ENCODE measurements at places on chromosomes 4 and X. TPM values are rescaled to one million over a fixed set of nuclear protein-coding genes. Genes with fewer than 3 reads are reported as not detected.

The MYOZ2 gene
- total RNA-seq, result 0.09 TPM

The UGT2B17 gene
- total RNA-seq, result not detected

The GPR34 gene
- not detected for total RNA-seq

The PDGFRA gene
- total RNA-seq, result 18.0 TPM

The MXRA5 gene
- total RNA-seq, result 0.22 TPM

The TCEAL6 gene
- total RNA-seq, result not detected

The RTL9 gene
- total RNA-seq, result 0.11 TPM

The H2BW2 gene
- not detected for total RNA-seq

The CXorf49 gene
- not detected for total RNA-seq

The AKAP14 gene
- total RNA-seq, result not detected

- H3K36me3 ChIP-seq, result no peaks in the 10 kb centered on the region
- H3K27me3 ChIP-seq, result no peaks in the 10 kb centered on the region
- no peak overlapping the region for H3K4me3 ChIP-seq
- no peak overlapping the region for H3K27ac ChIP-seq
- H3K4me1 ChIP-seq, result no peaks in the 10 kb centered on the region
These were observed 73.7 kb upstream of the ANK2 start for GRCh38 chr4:112975567-112976355.

GRCh38 chr4:55763996-55764395 lies 55.6 kb upstream of the EXOC1L start:
- no peaks in the 10 kb centered on the region for H3K36me3 ChIP-seq
- peaks cover 5% of the 10 kb centered on the region for H3K4me1 ChIP-seq
- no peak overlapping the region for H3K27ac ChIP-seq
- H3K4me3 ChIP-seq, result no peak overlapping the region

- DNase-seq, result no peak
- H3K36me3 ChIP-seq, result no peaks in the 10 kb centered on the region
- no peak overlapping the region for H3K27ac ChIP-seq
- no peak overlapping the region for H3K4me3 ChIP-seq
- peaks cover 28% of the 10 kb centered on the region for H3K4me1 ChIP-seq
These were observed 4.6 kb upstream of the ZNF185 start for GRCh38 chrX:152892999-152893891.

GRCh38 chrX:23826216-23826615 lies 43.2 kb downstream of the SAT1 start:
- H3K4me3 ChIP-seq, result no peak overlapping the region
- H3K27me3 ChIP-seq, result no peaks in the 10 kb centered on the region
- no peak overlapping the region for H3K27ac ChIP-seq
- no peaks in the 10 kb centered on the region for H3K36me3 ChIP-seq
- H3K4me1 ChIP-seq, result peaks cover 26% of the 10 kb centered on the region

- no peaks in the 10 kb centered on the region for H3K27me3 ChIP-seq
- no peaks in the 10 kb centered on the region for H3K4me1 ChIP-seq
- H3K27ac ChIP-seq, result no peak overlapping the region
- no peaks in the 10 kb centered on the region for H3K36me3 ChIP-seq
These were observed 2.0 kb upstream of the TEC start for GRCh38 chr4:48271626-48272025.

DNA sequence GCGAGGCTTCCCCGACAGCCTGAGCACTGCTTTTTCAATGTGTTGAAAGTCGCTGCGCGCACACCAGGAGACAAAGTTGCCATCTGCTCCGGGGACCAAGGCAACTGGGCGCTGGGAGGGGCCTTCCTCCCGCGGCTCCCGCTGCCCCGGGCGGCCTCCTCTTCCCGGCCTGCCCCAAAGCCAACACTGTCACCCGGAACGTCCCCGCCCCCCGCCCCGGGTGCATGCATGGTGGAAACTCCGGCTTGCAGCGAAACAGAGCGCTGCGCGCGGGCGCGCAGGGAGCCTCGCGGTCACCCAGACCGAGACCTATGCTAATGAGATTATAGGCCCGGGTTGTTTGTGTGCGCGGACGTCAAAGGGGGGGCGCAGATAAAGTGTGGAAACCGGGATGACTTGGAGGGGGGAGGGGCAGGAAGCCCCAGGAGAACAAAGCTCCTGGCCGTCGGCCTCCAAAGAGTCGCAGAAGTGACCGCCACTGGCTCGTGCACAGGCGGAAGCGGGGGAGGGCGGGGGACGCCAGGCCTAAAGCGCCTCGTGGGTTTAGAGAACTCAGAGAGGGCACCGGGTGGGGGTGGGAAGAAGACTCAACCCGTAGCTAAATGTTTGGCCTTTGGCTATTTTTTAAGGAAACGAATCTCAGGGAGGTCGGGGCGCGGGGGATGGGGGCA lies 88.8 kb downstream of the BCOR start:
- H3K27me3 ChIP-seq, result no peaks in the 10 kb centered on the region
- H3K4me1 ChIP-seq, result peaks cover 33% of the 10 kb centered on the region
- no peak for DNase-seq
- no peak overlapping the region for H3K27ac ChIP-seq
- no peaks in the 10 kb centered on the region for H3K36me3 ChIP-seq

DNA sequence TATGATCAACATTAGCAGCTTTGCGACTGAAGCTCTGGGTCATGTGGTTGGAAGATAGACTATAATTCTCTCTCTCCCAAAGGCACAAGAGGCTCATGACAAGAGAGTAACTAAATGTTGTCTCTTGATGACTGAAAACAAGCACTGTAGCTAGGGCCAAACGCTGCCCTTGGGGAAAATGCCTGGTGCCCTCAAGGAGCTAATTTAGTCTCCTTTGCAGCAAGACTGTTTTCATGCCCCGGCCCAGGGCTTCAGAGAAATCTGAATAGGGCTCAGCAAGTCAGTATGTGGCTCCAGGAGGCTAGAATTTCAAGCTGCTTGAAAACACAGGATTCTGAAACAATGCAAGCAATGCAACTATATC lies 411.9 kb downstream of the GPAT3 start:
- H3K36me3 ChIP-seq, result no peaks in the 10 kb centered on the region
- no peaks in the 10 kb centered on the region for H3K27me3 ChIP-seq
- DNase-seq, result no peak
- H3K27ac ChIP-seq, result no peak overlapping the region

DNA sequence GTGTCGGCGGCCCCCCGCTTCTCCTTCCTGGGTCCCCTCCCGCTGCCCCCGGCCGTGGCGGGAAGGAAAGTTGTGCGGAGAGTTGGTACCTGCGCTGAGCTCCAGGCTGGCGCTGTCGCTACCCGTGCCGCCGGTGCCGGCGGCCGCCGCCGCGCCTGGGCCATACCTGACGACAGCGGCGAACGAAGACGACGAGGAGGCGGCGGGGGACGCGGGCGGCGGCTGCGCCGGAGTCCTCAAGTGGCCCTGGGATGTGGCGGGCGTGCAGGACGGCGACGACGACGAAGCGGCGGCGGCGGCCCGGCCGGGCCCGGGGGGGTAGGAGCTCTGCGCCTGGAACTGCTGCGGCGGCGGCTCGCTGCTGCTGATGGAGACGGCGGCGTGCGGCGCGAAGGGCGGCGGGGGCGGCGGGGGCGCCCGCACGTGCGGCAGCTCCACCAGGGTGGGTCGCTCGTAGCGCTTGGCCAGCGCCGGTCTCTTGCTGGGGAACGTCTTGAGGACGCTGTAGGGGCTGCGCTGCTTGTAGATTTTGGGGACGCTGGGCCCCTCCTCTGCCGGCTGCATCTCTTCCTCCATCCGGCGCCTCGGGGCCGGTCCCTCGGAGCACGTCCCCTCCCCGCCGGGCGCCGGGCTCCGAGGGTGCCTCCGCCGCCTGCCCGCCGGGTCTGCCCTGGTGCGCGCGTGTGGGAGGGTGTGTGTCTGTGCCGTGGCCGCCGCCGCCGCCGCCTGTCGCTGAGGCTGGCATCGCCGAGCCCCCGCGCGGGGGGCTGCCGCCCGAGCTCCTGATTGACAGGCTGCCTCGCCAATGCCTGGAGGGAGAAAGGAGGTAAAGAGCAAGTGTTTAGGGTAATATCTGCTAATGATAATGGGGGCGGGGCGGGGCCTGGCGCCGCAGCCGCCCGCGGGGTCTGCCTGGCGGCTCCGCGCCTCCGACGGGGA lies 618 bp downstream of the BEND4 start:
- no peak overlapping the region for H3K4me3 ChIP-seq
- H3K27ac ChIP-seq, result no peak overlapping the region
- DNase-seq, result no peak
- H3K4me1 ChIP-seq, result no peaks in the 10 kb centered on the region

DNA sequence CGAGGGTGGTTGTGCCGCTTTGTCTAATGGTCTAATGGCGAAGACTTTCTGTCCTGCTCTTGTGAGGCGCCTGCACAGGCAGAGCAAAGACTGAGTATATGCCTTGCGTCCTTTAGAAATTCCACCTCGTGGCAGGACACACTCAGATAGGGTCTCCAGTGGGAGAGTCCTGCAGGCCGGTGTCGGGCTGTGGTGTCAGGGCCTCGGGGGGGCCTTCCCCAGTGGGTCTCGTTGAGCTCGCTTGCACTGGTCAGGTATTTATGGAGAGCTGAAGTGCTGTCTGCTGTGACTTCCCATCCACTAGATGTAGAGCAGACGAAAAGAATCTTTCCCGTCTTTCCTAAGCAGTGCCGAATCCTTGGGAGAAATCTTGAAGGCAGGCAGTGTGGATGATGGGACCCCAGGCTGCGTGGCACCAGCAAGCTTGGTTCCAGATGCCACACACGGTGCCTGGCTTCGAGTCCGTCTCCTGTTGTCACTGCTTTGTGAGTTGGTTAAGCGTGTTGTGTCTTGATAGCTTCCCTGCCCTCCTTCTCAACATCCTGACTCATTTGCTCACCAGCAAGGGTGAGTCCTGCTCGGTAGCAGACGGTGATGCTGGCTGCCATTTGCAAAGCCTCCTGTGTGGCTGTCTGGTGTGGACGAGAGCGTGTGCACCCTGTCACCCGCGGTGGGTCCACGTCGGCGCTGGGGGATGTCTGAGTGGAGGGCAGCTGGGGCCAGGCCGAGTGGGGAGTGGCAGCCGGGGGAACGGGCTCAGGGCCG lies 20.5 kb downstream of the MAEA start:
- H3K4me1 ChIP-seq, result peaks cover 21% of the 10 kb centered on the region
- peak overlapping the region; percentile 37 for H3K4me3 ChIP-seq
- no peak overlapping the region for H3K27ac ChIP-seq

DNA sequence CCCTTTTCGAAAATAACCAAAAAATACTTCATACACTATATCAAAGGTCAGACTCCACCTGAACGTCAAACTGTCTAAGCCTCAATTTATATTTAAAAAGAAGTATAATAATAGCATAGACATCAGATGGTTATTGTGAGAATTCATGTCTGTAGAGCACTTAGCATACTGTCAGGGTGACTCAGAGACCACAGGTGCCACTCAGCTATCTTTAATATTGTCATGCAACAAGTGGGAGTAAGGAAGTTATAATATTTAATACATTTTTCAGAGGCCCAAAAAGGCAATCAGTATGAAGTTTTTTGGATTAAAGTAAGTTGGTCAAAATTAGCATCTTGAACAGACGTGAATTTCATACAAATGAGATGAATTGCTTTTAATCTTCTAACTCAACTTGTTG lies 93.3 kb downstream of the PHOX2B start:
- peaks cover 17% of the 10 kb centered on the region for H3K4me1 ChIP-seq
- no peak for DNase-seq
- H3K36me3 ChIP-seq, result no peaks in the 10 kb centered on the region
- peak overlapping the region; percentile 18 for H3K27ac ChIP-seq
- no peak overlapping the region for H3K4me3 ChIP-seq

DNA sequence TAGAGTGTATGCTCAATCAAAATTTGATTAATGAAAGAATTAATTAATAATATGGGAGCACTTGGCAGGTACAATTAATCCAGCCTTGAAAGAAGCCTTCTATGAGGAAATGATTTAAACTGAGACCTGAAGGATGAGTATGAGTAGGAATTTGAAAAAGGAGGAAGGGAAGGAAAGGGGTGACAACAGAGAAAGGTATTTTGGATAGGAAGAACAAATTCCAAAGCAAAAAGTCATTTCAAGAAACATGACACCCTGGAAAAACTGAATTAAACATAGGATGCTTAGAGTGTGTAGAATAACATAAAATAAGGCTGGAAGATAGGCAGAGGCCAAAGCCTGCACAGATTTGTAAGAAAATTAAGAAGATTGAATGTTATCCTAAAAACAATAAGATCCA lies 29.6 kb downstream of the PHOX2B start:
- no peaks in the 10 kb centered on the region for H3K36me3 ChIP-seq
- H3K27me3 ChIP-seq, result no peaks in the 10 kb centered on the region
- no peak overlapping the region for H3K4me3 ChIP-seq
- DNase-seq, result peak; percentile 5

GRCh38 chrX:69155786-69156520 lies 9.3 kb downstream of the PJA1 start:
- peaks cover 2% of the 10 kb centered on the region for H3K36me3 ChIP-seq
- H3K4me1 ChIP-seq, result no peaks in the 10 kb centered on the region
- H3K27me3 ChIP-seq, result no peaks in the 10 kb centered on the region
- no peak overlapping the region for H3K27ac ChIP-seq

- H3K27me3 ChIP-seq, result no peaks in the 10 kb centered on the region
- DNase-seq, result no peak
- H3K36me3 ChIP-seq, result no peaks in the 10 kb centered on the region
- no peaks in the 10 kb centered on the region for H3K4me1 ChIP-seq
These were observed 227.0 kb downstream of the DTHD1 start for GRCh38 chr4:36508394-36508793.
